ENCODE measurements at places on chromosomes 2 and 18. TPM values are rescaled to one million over a fixed set of nuclear protein-coding genes. Genes with fewer than 3 reads are reported as not detected.

TIA1 gene
- total RNA-seq, result 58.1 TPM

ATF2 gene
- 29.8 TPM for total RNA-seq

LOXL3 gene
- 49.8 TPM for total RNA-seq

CD8B gene
- not detected for total RNA-seq

CSRNP3 gene
- not detected for total RNA-seq

SERPINB11 gene
- not detected for total RNA-seq

TMX3 gene
- 62.2 TPM for total RNA-seq

GREB1 gene
- 1.2 TPM for total RNA-seq

TBR1 gene
- total RNA-seq, result 0.13 TPM

GDF7 gene
- 0.33 TPM for total RNA-seq

CCDC74B gene
- 0.85 TPM for total RNA-seq

AKAIN1 gene
- total RNA-seq, result not detected

GRCh38 chr18:62389761-62390481 is 64.8 kb downstream of the TNFRSF11A start:
- peak; percentile 23 for DNase-seq

- DNase-seq, result no peak
Observed at GRCh38 chr2:207235621-207236020, 69.9 kb upstream of the KLF7 start.

- no peak for DNase-seq
Observed at GRCh38 chr2:134226601-134227000, 27.3 kb upstream of the MGAT5 start.

DNA sequence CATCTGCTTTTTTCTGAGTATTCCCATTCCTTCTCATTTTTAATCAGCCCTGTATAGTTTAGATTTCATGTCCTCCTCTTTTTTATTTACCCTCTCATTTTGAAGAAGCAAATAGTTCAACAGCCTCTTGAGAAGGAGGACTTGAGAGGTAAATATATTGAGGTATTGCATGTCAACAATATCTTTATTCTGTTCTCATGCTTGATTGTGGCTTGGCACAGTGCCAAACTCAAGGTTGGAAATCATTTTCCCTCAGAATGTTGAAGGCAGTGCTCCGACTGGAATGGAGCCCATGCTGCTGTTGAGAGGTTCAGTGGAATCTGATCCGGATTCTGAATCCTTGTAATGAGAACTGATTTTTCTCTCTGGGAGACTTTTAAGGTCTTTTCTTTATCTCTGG is 31.0 kb upstream of the GALNT3 start:
- peak; percentile 9 for DNase-seq

- DNase-seq, result peak; percentile 39
Observed at GRCh38 chr18:64972545-64972944, 778.3 kb upstream of the CDH7 start.

DNA sequence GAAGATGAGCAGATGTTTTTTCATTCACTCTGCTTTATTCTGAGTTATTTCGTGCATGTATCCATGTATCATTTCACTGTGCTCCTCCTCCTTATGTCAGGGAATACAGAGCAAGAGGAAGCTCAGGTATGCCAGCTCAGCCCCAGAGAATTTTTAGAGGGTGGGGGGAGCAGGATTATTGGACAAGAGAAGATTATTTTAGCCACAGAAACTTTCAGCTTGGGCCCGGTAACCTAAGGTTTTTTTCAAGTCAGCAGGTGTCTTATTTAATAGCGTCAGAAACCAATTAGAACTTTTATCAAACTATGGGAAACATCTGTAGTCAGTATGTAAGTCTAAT is 232.9 kb upstream of the SIX3 start:
- peak; percentile 9 for DNase-seq

DNA sequence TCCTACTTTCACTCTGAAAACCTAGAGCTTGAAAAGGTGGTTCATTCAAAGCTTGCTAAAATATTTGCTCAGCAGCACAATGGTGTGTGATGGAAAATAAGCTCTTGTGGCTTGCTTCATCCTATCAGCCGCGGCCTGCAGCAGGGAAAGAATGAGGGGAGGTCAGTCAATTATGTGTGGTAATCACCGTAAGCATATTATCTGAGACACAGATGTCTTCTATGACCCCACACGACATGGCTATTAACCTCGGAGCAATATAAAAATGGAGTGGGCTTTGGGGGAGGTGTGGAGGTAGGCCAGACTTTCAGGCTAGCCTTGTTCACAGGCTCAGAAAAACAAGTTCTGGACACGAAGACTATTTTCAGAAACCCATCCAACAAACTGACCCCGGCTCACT is 98.4 kb upstream of the SIX3 start:
- no peak for DNase-seq

GRCh38 chr2:112259509-112260294 is 4.9 kb upstream of the ZC3H8 start:
- peak; percentile 66 for DNase-seq

- DNase-seq, result peak; percentile 52
Observed at GRCh38 chr2:45993476-45993991, 303.7 kb upstream of the EPAS1 start.

DNA sequence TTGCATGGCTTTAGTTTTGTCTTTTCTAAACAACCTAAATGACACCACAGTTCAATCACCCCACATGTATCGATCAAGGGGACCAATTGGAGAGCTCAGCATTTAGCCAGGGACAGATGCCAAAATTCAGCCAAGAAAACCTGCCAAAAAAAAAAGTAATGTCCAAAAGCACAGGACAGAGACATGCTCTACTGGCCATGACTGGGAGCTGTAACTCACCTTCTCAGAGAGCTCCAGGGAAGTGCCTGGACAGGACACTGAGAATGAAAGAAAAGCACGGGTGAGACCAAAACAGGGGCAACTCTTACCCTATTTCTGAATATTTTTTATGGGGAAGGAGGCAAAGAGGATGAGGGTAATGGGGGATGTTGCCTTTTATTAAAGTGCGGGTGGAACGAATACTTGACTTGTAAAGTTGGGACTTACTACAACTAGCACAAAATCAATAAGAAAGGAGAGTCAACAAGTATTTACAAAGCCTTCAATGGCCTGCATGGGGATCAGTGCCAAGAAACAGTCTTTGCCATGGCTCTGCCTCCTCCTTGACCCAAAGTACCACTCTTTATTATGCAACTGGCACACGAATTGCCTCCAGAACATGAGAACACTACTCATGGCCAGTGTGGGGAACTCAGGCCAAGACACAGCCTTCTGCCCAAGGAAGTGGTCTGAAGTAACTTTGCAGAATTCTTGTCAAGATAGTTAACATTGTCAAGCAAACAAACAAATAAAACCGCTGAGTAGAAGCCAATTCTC is 72.9 kb upstream of the HK2 start:
- DNase-seq, result no peak

DNA sequence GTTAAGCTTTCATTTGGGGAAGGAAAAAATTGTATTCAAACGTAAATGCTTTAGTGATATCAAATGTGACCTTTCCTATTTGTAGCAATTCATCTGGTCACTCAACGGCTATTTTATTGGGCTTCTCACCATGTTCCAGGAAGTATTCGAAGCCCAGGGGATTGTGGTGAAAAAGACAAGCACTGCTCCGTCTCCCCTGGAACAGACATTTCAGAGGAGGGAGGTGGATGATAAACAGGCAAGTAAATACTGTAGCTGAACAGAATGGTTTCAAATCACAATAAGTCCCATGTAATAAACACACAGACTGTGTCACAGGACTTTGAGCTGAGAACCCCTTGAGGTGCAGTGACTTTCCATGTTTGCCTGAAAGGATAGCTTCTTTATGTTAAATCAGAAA is 464.7 kb upstream of the HNRNPA3 start:
- no peak for DNase-seq

- no peak for DNase-seq
Observed at GRCh38 chr2:222569826-222570225, 86.1 kb downstream of the FARSB start.

DNA sequence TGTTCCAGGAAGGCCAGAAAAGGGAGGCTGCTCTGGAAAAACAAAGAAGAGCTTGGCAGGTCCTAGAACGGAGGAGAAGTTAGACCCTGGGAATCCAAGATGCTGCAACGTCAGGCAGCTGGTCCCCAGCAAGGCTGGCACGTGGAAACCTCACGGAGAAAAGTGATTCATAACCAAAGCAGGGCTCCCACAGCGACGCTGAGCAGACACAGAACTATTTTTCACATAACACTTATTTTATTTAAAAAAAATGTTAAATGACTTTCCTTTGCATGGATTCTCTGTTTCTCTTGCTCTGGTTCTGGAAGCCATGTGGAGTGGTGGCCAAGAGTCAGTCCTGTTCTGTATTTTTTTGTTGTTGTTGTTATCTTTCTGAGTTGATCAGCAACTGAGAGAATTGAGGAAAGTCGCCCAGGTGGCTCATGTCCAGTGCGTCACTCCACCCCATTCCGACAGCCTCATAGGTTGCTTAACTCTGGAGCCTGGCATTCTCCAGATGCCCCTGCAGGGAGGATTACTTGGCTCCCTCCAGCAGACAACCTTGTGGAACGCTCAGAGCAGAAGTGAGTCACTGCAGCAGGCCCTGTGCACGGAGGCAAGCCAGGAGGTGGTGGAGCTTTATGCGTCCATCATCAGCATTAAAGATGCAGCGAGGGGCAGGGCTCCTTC is 229.9 kb upstream of the HDAC4 start:
- DNase-seq, result peak; percentile 56

DNA sequence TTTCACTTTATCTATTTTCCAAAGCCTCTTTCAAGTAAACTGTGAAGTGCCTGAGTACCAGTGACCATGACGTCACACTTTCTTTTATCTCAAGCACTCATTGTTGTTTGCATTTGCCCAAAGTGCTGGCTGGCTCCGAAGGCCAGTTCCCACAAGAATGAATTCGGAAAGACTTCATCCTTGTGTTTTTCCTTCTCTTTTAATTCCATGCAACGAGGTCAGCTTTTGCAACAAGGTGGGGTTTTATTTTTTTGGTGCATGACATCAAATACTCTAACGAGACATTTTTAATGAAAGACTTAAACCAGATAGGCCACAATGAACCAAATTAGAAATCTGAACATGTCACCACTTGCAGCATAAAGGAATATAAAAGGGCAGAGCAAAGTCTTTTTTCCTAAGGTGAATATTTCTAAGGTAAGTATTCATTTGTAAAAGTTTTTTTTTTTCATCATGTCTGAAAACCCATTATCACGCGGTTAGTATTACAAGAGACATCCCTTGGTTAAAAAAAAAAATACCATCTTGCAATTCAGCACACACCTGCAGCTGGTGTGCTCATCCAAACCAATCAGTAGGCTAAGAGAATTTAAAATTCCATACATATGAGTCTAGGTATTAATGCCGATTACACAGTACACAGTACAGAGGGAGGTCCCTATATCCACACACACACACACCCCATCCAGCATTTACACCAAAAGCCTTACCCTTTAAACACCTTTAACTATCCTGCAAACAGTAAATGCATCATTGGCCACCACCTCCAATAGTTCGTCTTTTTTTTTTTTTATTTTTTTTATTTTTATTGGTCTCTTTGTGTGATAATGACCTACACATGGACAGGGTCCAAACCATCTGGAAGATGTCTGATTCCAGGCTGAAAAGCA is 2.3 kb downstream of the ARL4C start:
- peak; percentile 62 for DNase-seq

DNA sequence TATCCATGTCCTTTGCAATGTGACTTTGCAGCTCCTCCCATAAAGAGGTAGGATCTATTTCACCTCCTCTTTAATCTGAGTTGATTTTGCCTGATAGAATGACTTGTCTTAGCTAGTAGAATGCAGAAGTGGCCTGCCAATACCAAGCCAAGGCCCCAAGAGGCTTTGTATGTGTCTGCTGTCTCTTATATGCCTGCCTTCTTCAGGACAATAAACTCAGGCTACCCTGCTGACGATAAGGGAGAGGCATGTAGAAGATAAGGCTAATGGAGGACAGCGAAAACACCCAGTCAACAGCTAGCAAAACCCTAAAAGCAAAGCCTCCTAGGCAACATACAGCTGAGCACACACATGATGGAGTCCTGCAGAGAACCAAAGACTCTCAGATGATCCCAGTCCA is 1.8 kb upstream of the ZC3H8 start:
- no peak for DNase-seq

DNA sequence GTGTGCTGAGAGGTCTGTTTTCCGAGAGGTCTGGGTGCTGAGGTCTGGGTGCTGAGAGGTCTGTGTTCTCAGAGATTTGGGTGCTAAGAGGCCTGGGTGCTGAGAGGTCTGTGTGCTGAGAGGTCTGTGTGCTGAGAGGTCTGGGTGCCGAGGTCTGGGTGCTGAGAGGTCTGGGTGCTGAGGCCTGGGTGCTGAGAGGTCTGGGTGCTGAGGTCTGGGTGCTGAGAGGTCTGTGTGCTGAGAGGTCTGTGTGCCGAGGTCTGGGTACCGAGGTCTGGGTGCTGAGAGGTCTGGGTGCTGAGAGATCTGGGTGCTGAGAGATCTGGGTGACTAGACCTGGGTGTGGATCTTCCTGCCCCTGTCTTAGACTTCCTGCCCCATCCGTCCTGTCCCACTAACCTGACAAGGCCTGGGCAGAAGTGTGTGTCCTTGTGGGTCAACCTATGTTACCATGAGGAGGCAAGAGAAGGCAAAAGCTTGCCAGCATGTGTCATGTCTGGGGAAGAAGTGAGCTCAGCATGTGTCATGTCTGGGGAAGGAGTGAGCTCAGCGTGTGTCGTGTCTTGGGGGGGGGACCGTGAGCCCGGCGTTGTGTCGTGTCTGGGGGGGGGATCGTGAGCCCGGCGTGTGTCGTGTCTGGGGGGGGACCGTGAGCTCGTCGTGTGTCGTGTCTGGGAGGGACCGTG is 69.3 kb downstream of the KCNG2 start:
- DNase-seq, result peak; percentile 47

DNA sequence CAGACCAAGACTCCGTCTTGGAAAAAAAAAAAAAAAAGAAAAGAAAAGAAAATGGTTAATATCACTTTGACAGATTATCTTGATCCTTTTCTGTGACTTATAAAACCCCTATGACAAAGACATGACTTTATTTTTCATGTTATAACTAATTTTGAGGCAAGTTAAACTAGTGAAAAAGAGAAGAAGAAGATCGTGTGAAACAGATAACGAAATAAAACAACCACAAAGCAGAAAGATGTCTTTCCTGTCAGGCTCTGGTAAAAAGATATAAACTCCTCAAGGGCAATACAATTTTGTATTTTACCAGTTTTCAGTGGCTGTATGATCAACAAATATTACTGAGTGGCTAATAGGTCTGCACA is 13.4 kb upstream of the RBMS1 start:
- DNase-seq, result no peak

GRCh38 chr18:6022074-6022444 is 126.7 kb upstream of the TMEM200C start:
- no peak for DNase-seq

DNA sequence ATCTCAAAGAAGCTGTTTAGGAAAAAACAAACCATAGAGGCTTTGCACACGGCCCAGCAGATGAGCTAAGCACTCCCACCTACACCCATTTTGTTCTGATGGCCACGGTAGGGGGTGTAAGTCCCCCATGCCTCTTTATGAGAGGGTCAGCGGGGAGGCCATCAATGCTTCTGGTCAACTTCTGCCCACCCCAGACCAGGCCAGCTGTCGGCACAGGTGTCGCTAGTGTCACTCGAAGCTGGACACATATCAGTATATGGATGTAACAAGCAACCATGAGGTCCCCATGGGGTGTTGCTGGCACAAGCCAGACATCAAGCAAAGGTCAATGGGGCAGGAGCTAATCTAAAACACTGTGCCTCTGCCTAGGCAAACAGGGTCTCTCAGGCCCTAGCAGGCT is 23.7 kb upstream of the SLC35F6 start:
- DNase-seq, result no peak

GRCh38 chr2:16334886-16335603 is 330.6 kb downstream of the CYRIA start:
- DNase-seq, result no peak

- DNase-seq, result no peak
Observed at GRCh38 chr2:124988111-124988510, 963.0 kb downstream of the CNTNAP5 start.

Measured in HT1080 (cell line).